ENCODE measurements at places on chromosomes 7 and 10.

GRCh38 chr7:137282043-137282442 is 61.5 kb downstream of the PTN start:
- DNase-seq: no peak

DNA sequence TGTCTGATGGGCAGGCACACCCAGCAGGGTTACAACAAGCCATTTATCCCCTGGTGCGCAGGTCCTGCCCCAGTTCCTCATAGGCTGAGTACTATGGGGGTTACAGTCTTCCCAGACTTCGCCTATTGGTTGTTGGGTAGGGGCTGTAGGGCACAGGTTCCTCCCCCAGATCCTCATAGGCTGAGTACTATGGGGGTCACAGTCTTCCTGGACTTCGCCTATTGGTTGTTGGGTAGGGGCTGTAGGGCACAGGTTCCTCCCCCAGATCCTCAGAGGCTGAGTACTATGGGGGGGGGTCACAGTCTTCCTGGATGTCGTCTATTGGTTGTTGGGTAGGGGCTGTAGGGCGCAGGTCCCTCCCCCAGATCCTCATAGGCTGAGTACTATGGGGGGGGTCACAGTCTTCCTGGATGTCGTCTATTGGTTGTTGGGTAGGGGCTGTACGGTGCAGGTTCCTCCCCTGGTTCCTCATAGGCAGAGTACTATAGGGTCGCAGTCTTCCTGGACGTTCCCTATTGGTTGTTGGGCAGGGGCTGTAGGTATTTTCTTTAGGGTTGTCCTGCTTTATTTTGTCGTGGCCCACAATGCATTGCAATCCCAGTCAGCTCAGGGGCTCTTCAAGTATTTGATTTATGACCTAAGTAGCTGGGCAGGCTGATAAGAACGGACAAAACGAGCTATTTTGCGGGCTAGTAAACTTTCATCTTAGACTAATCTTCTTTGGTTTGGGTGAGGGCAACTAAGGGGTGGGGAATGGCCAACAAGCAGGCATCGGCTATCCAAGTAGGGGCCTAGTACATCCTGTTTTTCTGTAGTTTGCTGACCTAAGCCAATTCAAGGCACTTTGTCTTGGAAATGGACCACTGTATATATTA is 3.4 kb downstream of the LRRC27 start:
- DNase-seq: no peak

DNA sequence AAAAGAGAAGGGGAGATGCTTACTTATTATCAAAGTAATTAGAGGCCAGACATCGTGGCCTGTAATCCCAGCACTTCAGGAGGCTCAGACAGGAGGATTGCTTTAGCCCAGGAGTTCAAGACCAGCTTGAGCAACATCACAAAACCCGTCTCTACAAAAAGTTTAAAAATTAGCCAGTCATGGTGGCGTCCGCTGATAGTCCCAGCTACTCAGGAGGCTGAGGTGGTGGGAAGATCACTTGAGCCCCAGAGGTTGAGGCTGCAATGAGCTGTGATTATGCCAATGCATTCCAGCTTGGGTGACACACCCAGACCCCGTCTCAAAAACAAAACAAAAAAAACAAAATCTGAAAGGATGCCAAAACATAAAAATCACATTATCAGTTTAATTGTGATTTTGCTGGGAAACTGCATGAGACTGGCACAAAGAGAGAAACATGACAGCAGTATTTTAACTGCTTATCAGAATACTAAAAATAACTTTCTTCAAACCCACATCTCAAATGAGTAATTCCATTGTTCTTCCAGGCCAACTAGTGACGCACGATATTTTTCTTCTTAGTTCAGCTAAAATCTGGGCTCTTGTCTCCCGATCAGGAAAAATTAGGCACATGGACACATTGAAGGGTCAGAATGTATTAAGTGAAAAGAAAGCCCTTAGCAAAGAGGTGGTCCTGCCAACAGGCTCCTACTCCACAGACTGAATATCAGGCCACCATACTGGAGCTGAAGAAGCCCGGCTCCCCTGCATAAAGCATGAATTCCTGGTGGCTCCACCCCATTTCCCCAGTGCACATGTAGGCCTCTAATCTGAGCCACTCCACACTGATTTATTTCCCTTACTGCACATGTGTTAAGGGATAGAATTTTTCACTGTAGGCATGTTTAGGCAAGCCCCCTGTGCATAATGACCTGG is 9.6 kb upstream of the CCM2 start:
- DNase-seq: peak; percentile 53

- DNase-seq: no peak
These were observed 12.6 kb downstream of the AP3M1 start for GRCh38 chr10:74137992-74138391.

DNA sequence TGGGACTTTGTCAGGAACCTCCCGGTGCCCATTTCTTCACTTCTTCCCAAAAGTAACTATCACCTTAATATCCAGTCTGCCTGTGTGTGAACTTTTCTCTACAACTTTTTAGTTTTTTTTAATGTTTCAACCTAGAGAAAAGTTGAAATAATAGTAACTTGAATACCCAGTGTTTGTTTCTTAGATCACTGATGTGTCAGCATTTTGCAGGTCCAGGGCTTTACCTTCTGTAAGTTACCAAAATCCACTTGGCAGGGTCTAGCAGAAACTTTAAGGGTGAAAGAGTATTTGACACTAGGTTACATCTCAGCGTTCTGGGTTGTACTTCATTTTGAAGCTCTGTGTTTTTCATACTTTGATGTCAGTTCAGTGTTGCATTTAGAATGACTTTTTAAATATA is 372.7 kb downstream of the ARL4A start:
- DNase-seq: no peak

DNA sequence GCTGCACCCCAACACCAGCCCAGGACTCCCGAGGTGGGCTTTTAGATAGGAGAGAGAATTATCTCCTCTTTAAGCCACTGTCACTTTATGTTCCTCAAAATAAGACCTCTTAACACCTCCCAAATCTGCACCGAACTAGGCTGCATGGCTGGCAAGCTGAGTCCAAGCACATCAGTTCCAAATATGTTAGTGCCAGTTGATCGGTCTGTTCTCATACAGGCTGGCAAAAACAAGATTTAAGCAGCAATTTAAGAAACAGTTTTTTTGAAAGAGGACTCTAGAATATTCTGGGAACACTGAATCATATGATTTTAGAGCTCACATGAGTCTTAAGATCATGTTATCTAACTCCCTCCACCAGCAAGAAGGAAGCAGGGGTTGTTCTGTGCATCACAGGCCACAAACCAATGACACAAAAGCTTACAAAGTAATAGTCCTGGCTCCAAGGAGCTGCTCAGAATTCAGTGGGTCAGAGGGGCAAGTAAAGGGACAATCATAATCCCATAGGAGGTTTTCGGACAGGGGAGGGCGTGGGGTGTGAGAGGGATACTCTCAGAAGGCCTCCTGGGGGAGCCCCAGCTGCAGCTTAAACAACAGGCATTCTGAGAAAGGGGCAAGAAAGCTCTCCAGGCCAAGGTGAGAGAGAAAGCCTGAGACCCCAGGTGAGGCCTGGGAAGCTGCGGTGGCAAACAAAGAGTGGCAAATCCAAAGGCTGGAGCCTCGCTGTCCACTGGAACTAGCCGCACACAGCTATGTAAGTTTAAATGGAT is 7.1 kb downstream of the COBL start:
- DNase-seq: no peak

DNA sequence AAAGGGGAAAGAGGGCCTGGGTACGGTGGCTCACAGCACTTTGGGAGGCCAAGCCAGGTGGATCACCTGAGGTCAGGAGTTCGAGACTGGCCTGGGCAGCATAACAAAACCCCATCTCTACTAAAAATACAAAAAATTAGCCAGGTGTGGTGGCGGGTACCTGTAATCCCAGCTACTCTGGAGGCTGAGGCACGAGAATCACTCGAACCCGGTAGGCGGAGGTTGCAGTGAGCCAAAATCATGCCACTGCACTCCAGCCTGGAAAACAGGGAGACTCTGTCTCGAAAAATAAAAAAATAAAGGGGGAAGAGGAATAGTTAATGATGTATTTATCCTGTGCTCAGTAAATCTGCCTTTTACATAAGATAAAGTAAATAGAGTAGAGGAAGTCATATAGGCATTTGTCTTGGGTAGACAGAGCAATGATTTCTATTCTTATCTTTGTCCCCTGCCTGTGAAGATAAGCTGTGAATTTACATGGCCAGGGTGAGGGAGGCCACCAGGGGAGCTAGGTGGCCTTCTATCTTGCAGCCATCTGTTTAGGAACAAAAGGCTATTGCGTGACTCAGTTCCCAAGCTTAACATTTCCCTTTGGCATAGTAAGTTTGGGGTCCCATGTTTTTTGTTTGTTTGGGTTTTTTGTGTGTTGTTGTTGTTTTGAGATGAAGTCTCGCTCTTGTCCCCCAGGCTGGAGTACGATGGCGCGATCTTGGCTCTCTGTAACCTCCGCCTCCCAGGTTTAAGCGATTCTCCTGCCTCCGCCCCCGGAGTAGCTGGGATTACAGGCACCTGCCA is 73.2 kb upstream of the GTF2I start:
- DNase-seq: no peak

- DNase-seq: no peak
These were observed 882 bp downstream of the ZNF282 start for GRCh38 chr7:149196151-149196704.

- no peak for DNase-seq
These were observed 99.2 kb downstream of the GRK5 start for GRCh38 chr10:119306514-119306951.

- DNase-seq: no peak
These were observed 141.9 kb downstream of the RNF133 start for GRCh38 chr7:122556873-122557542.

- no peak for DNase-seq
These were observed 19.1 kb upstream of the PARP12 start for GRCh38 chr7:140081774-140082425.

- DNase-seq: no peak
These were observed 321.0 kb downstream of the PLXNA4 start for GRCh38 chr7:132255115-132255797.

DNA sequence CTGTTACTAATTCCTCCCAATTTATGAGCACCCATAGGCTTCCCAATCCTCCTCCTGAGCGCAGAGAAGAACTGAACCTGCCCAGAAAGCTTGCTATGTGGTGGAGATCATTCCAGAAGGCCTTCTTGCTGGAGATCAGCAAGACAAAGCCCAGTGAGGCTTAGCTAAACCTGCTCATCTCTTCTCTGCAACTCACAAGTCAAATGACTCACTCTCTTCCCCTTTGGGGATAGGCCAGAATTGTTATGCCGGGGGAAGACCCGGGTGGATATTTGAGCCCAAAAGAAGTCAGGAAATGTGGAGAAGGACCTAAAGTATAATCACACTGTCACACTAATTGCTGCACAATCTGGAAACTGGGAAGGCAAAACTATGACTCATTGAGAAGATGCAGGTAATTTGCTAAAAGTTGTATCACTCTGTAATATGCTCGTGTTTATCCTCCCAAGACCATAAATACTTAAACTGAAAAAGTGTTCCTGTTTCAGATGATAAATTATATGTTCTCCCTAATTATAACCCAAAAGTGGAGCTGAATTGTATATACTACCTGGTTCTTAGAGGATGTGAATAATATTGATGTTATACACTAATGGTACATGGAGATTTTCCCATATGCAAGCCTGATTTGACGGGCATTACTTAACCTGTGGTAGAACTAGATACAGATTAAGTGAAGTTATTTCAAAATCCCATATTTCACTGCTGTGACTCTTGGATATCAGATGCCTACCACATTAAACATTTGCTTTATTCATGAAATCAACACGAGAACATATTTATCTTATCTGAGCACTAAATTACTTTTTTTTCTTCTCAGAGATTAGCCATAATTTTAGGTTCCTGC is 6.4 kb downstream of the NEBL start:
- no peak for DNase-seq

GRCh38 chr10:117884093-117884492 is 162.6 kb downstream of the RAB11FIP2 start:
- DNase-seq: no peak

- no peak for DNase-seq
These were observed 94.5 kb downstream of the ETV1 start for GRCh38 chr7:13894954-13895353.
